Activated naive CD8-positive, alpha-beta T cell treated with anti-CD3 and anti-CD28 coated beads, Interleukin-2, amount 10 ng/mL, durations not matched to agents 7 days and 5 days (primary cell): ENCODE measurements at places on chromosomes 7 and 10. TPM values are rescaled to one million over a fixed set of nuclear protein-coding genes. Genes with fewer than 3 reads are reported as not detected.

The CRTAC1 gene
- total RNA-seq = not detected

The ELMO1 gene
- total RNA-seq = 78.6 TPM

The PSAP gene
- 171 TPM for total RNA-seq

The CHST12 gene
- 51.1 TPM for total RNA-seq

The NKX1-2 gene
- not detected for total RNA-seq

The CDHR1 gene
- total RNA-seq = 1.7 TPM

The MGAM2 gene
- not detected for total RNA-seq

The CC2D2B gene
- not detected for total RNA-seq

The CH25H gene
- not detected for total RNA-seq

The MDFIC gene
- 50.8 TPM for total RNA-seq

The GPR85 gene
- not detected for total RNA-seq

The SGCE gene
- total RNA-seq = 1.9 TPM

The DGKB gene
- total RNA-seq = not detected

The TUBAL3 gene
- total RNA-seq = not detected

The MSMB gene
- not detected for total RNA-seq

The PRLHR gene
- total RNA-seq = not detected

The PNLIPRP3 gene
- total RNA-seq = not detected

The CPEB3 gene
- total RNA-seq = 3.4 TPM

The FAM131B gene
- total RNA-seq = 2.3 TPM

The NXPH1 gene
- not detected for total RNA-seq

The NYAP1 gene
- total RNA-seq = 0.54 TPM

The ITPRID1 gene
- not detected for total RNA-seq

The FEZF1 gene
- total RNA-seq = not detected

The CYREN gene
- total RNA-seq = 39.6 TPM

The MCMBP gene
- total RNA-seq = 75.5 TPM

The PDE6C gene
- not detected for total RNA-seq

The LSM8 gene
- total RNA-seq = 56.7 TPM

The SLC35G1 gene
- 3.4 TPM for total RNA-seq

The MRLN gene
- total RNA-seq = not detected

The IFIT2 gene
- 18.5 TPM for total RNA-seq
